ENCODE measurements at places on chromosomes 12 and 14. TPM values are rescaled to one million over a fixed set of nuclear protein-coding genes. Genes with fewer than 3 reads are reported as not detected.

- no peak overlapping the region for H3K27ac ChIP-seq
- H3K4me3 ChIP-seq, result no peak overlapping the region
- no peaks in the 10 kb centered on the region for H3K36me3 ChIP-seq
- peaks cover 3% of the 10 kb centered on the region for H3K4me1 ChIP-seq
- no peak for DNase-seq
Observed at GRCh38 chr14:55749201-55749812, 169.3 kb downstream of the KTN1 start.

- no peak overlapping the region for H3K4me3 ChIP-seq
- no peak for DNase-seq
- no peaks in the 10 kb centered on the region for H3K36me3 ChIP-seq
- H3K27ac ChIP-seq, result no peak overlapping the region
- H3K27me3 ChIP-seq, result no peaks in the 10 kb centered on the region
Observed at GRCh38 chr12:38872561-38872960, 32.8 kb downstream of the CPNE8 start.

- no peaks in the 10 kb centered on the region for H3K36me3 ChIP-seq
- H3K4me1 ChIP-seq, result no peaks in the 10 kb centered on the region
- DNase-seq, result no peak
- no peak overlapping the region for H3K4me3 ChIP-seq
Observed at GRCh38 chr12:10543499-10543898, 37.8 kb downstream of the EIF2S3B start.

DNA sequence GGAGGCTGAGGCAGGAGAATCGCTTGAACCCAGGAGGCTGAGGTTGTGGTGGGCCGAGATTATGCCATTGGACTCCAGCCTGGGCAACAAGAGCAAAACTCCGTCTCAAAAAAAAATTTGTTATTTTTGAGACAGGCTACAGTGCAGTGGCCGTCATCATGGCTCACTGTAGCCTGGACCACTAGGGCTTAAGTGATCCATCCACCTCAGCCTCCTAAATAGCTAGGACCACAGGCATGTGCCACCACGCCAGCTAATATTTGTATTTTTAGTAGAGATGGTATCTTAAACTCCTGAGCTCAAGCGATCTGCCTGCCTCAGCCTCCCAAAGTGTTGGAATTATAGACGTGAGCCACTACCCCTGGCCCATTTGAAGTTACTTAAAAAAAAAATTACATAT is 966 bp upstream of the PCBP2 start:
- no peak overlapping the region for H3K27ac ChIP-seq
- peaks cover 17% of the 10 kb centered on the region for H3K4me1 ChIP-seq

Gene C14orf119
- 18.4 TPM for total RNA-seq

Gene ZNF268
- total RNA-seq, result 25.5 TPM

- H3K4me1 ChIP-seq, result peaks cover 10% of the 10 kb centered on the region
- no peak overlapping the region for H3K4me3 ChIP-seq
- H3K36me3 ChIP-seq, result no peaks in the 10 kb centered on the region
- H3K27me3 ChIP-seq, result no peaks in the 10 kb centered on the region
- no peak overlapping the region for H3K27ac ChIP-seq
Observed at GRCh38 chr12:22416801-22417200, 82.3 kb upstream of the ST8SIA1 start.

- no peak for DNase-seq
- peaks cover 6% of the 10 kb centered on the region for H3K36me3 ChIP-seq
- peak overlapping the region; percentile 81 for H3K27ac ChIP-seq
- peak overlapping the region; percentile 85 for H3K4me3 ChIP-seq
- no peaks in the 10 kb centered on the region for H3K27me3 ChIP-seq
- H3K4me1 ChIP-seq, result peaks cover 7% of the 10 kb centered on the region
Observed at GRCh38 chr12:27711317-27711682, 668 bp downstream of the MRPS35 start.

DNA sequence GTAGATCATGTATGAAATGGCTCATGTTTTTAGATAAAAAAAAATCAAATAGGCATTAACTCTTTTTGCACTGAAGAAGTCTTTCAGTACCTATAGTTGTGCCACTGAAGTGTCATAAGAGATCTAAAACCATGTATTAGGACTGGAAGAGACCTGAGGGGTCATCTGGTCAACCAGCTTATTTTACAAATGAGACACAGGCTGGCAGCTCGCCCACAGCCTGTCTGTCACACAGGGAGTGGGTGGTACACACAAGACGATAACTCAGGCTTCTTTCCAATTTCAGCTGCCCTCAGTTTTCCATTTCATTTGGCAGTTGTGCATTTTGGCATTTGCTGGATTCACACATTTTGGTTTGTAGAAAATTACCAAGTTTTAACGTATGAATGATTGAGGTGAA is 34.7 kb downstream of the C12orf75 start:
- H3K4me3 ChIP-seq, result no peak overlapping the region
- no peak overlapping the region for H3K27ac ChIP-seq
- H3K4me1 ChIP-seq, result no peaks in the 10 kb centered on the region
- no peaks in the 10 kb centered on the region for H3K27me3 ChIP-seq
- no peak for DNase-seq
- no peaks in the 10 kb centered on the region for H3K36me3 ChIP-seq

DNA sequence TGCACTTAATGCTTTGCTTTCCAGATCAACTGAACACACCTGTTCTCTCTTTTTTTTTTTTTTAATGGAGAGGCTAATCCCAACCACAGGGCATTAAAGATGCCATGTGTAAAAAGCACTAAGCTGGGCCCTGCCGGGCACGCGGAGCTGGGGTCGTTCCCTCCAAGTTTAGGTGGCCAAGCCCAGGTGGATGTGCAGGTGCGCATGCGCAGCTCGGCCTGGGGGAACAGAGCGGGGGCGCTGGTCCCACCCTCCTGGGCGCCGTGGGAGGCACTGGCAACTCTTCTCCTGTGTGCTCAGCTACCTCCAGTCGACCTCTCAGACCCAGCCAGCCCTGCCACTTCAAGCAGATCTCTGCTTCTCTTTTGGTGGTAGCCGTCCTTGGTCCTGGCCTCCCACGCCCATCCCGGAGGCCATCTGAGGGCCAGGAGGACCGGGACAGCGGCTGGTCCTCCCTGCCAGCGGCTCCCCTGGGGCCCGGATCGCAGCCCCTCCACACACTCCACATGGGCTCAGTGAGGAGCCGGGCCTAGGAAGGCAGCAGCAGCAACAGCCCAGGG is 679.3 kb downstream of the BCL11B start:
- no peaks in the 10 kb centered on the region for H3K4me1 ChIP-seq
- no peaks in the 10 kb centered on the region for H3K36me3 ChIP-seq
- no peak overlapping the region for H3K27ac ChIP-seq
- DNase-seq, result no peak

Gene TEX22
- not detected for total RNA-seq

DNA sequence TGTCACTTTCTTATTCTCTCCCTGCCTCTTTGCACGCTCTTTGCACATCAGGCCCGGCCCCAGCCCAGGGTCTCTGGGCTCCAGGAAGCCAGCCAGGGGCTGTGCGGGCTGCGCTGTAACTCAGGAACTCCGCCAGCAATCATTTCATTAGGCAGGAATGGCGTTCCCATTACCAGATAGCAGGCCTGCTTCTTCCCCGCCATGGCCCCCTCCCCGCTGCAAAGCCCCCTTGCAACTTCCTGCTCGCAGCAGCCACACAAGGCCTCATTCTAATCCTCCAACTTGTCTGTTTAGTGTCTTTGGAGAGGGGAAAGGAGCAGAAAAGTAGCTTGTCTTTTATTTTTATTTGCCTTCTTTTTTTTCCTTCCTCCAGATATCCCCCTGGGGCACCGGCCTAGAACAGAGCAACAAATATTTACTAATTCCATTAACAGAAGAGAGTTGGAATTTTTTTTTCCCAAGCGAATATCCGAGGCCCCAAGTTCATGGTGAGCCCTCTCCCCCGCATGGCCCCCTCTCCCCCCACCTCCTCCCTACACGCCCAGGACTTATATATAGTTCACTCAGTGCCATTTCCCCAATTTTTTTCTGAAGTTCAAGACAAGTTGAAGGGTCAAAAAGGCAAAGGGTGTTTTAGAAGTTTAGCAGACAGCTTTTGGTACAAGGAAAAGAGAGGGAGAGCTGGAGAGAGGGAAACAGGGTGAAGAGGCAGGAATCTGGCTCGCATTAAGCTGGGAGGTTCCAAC is 329.4 kb upstream of the TBX3 start:
- H3K27me3 ChIP-seq, result no peaks in the 10 kb centered on the region
- H3K36me3 ChIP-seq, result no peaks in the 10 kb centered on the region
- H3K4me1 ChIP-seq, result no peaks in the 10 kb centered on the region
- H3K27ac ChIP-seq, result no peak overlapping the region

DNA sequence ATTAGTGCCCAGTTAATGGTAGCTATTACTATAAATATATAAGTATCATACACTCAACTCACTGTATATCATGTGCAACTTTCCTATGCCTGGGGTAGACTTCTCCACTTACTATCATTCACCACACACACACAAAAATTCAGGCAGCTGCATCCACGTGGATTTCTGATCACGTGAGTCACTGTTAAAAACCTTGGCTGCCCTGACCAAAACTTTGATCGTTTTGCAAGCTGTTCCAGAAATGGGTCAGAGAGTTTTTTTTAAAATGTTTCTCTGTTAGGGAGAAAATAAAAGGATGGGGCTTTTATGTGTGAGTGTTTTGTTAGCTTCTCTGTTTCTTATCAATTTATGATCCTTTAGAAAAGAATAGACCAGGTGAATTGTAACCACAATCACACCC is 198.2 kb upstream of the CNOT2 start:
- H3K27ac ChIP-seq, result no peak overlapping the region
- H3K4me3 ChIP-seq, result no peak overlapping the region
- no peaks in the 10 kb centered on the region for H3K27me3 ChIP-seq
- H3K4me1 ChIP-seq, result peaks cover 33% of the 10 kb centered on the region

DNA sequence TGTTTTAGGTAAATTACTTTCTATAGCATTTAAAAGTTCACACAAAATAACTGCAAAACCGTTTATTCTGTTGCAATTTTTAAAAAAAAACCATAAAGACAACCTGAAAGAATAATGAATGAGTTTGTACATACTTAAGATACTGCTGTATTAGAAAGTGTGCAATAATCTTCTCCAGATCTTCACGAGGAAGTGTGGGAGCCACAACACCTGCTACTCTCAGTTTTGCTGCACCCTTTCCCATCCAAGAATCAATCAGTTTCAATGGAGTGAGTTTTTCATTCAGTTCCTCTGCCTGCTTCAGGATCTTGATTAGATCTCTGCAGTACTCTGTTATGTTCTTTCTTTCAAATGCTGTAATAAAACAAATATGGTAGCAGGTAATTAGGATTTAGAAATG is 30.1 kb downstream of the RECQL start:
- no peaks in the 10 kb centered on the region for H3K4me1 ChIP-seq
- H3K4me3 ChIP-seq, result no peak overlapping the region
- DNase-seq, result no peak

GRCh38 chr12:31297572-31298514 is 28.1 kb downstream of the SINHCAF start:
- no peaks in the 10 kb centered on the region for H3K27me3 ChIP-seq
- H3K4me1 ChIP-seq, result no peaks in the 10 kb centered on the region
- no peak overlapping the region for H3K27ac ChIP-seq
- H3K36me3 ChIP-seq, result no peaks in the 10 kb centered on the region
- no peak overlapping the region for H3K4me3 ChIP-seq

- no peaks in the 10 kb centered on the region for H3K27me3 ChIP-seq
- no peaks in the 10 kb centered on the region for H3K4me1 ChIP-seq
- H3K4me3 ChIP-seq, result no peak overlapping the region
- H3K27ac ChIP-seq, result no peak overlapping the region
Observed at GRCh38 chr12:71029302-71029701, 108.8 kb upstream of the PTPRR start.

Gene SDR9C7
- total RNA-seq, result not detected

Data from thoracic aorta (tissue), 2 donors.